ENCODE measurements at places on chromosomes 4 and X.

- DNase-seq: no peak
Observed at GRCh38 chr4:23888421-23889319, 1.2 kb downstream of the PPARGC1A start.

DNA sequence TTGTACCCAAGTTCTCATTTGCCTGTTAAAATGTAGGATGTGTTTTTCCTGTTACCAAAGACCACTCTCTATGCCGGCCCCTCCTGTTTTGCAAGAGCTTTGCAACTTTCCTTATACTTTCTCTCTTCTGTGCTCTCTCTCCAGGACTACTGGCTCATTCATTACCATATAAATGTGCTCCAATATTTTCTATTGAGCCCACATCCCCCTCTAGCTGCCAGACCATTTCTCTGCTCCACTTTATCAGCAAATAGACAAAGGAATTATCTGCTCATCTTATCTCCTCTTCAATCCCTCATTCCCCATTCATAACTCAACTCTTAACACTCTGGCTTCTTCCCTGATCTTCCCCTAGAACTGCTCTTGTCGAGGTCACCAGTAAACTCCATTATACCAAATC is 33.6 kb downstream of the RPGR start:
- no peak for DNase-seq

GRCh38 chr4:86757468-86757867 is 91.7 kb downstream of the SLC10A6 start:
- DNase-seq: no peak

DNA sequence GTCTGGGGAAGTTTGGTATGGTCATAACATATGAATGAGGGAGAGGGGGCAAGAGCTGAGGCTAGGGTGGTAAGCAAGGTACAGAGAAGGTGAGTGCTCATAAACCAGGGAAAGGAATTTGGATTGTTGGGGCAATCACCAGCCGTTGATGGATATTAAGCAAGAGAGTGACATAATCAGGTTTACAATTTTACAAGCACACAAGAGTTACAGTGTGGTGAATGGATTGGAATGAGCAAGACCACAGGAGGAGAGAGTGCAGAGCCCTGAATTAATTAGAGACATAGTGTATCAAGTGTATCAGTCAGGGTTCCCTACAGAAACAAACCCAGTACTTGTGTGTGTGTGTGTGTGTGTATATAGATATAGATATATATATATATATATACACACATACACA is 18.7 kb upstream of the FMR1NB start:
- no peak for DNase-seq

DNA sequence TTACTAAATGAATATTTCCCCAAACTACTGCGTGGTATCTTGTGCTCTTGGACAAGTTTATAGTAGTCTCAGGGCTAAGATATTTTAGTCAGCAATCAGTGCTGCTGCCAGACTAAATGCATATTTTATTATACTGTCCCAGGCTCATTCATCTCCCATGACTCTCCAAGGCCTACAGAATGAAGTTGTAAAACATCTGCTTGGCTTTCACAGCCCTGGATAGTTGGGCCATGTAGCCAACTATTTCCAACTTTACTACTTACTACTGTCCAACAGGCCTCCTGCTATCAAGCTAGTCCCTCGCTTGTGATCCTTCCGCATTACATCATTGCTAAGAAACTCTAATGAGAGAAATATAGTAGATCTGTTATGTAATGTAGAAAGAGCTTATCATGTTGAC is 31.4 kb downstream of the MAGEB16 start:
- DNase-seq: no peak

GRCh38 chr4:156884183-156884582 is 87.4 kb downstream of the PDGFC start:
- DNase-seq: no peak

DNA sequence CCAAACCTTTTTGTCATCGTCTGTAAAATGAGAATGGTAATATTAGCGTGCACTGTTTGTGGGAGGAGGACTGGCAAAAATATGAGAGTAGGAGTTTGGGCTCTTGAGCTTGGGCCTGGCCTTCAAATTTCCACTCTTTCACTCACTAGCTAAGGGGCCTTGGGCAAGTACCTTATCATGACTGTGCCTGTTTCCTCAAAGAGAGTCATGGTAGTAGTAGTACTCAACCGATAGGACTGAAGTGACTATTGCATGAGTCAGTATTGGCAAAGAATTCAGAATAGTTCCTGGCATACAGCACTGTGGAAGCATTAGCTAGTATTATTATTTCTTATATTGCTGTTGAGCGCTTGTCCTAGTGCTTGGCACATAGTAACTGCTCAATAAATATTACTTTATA is 16.0 kb upstream of the RBM3 start:
- DNase-seq: no peak

DNA sequence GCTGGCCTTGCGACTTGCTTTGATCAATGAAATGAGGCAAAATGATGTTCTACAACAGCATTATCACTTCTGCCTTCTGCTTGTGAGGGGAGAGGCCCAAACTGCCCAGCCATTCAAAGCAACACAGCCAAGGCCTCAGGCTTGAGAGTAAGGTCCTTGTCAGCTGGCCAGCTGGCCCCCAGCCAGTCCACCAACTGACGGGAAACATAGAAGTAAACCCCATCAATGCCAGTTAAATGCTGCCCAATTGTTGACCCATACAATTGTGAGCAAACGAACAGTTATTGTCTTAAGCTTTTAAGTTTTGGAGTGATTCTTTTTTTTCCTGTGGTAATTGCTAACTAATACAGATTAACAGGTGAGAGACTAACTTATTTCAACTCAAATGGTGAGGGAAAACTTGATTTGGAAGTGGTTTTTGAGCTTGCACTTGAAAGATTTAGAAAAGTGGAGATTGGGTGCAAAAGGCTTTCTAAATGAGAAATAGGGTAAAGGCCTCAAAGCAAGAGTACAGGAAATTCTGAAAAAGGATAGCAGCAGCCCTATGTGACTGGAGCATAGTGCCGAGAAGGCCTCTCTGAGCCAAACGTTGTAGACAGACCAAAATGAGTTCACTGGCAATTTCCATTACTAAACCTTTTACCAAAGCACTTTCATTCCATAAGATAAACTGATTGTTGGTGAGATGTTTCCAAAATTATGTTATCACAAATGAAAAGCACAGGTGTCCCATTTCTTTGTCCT is 66.9 kb downstream of the ARHGEF38 start:
- no peak for DNase-seq

- DNase-seq: peak; percentile 23
Observed at GRCh38 chr4:37243051-37243450, 1.5 kb upstream of the NWD2 start.

- DNase-seq: no peak
Observed at GRCh38 chr4:142512161-142512560, 333.9 kb downstream of the INPP4B start.

GRCh38 chr4:170027181-170027829 is 1.1 kb upstream of the MFAP3L start:
- peak; percentile 63 for DNase-seq

- no peak for DNase-seq
Observed at GRCh38 chr4:41640906-41641305, 102.9 kb downstream of the LIMCH1 start.

GRCh38 chr4:27184508-27185155 is 324.0 kb downstream of the STIM2 start:
- no peak for DNase-seq

DNA sequence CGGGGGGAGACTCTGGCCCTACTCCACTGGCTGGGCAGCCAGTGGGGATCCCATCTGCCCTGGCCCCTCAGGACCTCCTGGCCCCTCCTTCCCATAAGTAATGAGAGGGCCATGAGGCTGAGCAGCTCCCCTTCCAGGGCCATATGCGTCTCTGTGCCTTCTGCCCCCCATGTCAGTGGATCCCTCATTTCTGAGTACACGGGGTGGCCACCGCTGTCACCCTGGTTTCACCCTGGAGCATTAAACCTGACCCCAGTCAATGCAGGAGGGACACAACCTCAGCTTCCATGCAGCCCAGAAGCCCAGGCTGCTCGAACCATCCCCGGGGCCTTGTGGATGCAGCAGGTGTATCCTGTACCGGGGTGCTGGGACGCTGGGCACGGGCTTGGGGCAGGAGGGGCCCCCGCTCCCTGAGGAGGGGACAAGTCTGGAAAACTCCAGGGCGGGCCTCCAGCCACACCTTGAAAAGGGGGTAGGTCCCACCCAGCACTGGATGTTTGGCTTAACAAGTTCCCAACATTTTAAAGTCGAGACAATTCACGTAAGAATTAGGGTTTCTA is 24.2 kb downstream of the ATP5ME start:
- no peak for DNase-seq

GRCh38 chrX:45762699-45763647 is 562.3 kb upstream of the DIPK2B start:
- DNase-seq: no peak

DNA sequence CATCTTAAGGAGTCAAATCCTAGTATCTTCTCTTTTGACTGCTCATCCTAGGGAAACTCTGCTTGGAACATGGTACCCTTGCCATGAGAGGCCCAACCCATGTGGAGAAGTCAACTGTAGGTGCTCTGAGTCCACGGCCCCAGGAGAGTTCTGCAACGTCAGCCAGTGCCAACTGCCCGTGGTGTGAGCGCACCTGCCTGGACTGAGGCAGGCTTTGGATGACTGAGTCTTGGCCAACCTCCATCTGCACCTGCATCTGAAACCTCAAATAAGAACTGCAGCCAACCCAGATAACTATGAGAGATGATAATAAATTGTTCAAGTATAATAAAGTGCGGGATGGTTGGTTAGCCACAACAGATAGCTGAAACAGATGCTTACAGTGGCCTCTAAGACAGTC is 772.0 kb downstream of the TRIML1 start:
- no peak for DNase-seq

DNA sequence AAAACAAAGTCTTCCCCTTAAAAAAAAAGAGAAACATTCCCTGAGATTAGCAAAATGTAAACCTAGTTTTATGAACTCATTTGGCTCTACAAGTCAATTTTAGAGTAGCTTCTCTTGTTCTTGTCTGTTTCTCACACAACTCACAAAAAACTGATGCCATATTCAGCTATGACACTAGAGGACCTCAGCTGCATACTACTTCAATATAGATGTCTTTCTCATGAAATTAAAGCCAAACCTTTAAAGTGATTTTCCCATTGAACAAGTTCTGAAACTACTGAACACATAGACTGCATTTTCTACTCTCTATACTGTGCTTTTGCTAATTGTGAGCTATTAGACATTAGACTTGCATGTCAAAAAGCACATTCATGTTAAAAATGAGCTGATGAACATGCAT is 49.8 kb downstream of the TBCK start:
- DNase-seq: no peak

DNA sequence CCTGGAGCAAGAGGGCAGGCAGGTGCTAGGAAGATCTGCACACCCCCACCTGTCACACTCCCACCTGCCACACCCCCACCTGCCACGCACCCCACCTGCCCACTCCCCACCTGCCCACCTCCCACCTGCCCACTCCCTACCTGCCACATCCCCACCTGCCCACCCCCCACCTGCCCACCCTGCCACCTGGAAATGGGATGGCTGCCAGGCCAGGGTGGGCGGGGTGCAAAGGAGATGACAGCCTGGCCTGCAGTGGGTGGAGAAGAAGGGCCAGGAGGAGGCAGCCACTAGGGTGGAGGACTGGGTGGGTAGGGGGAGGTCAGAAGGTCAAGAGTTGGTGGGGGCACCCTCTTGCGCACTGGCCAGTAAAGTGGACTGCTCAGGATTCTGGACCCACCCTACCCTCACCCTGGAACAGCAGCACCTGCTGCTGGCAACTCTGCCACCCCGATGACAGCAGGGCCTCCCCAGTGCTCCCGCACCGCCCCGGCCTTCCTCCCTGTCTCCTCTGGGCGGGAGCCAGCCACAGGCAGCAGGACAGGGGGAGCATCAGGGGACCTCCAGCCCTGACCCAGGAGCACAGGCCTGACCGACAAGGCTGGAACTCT is 66.8 kb upstream of the NKX1-1 start:
- DNase-seq: no peak

DNA sequence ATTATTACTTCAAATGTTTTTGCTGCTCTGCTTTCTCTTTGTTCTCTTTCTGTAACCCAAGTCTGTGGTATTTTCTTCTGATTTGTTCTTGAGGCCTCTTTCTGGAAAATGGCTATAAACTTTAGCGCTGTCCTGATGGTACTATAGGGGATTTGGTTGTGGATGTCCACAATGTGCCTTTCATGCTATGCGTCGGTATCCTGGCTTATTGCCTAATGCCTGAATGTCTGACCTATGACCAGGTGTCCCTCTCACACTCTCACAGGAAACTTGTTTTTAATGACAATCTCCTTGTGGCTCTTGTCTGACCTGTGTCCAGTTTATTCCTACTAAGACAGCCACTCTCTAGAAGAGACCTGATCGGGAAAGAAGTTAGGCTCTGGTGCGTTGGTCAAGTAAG is 222.4 kb upstream of the NR3C2 start:
- no peak for DNase-seq

GRCh38 chrX:47687263-47687662 is 28.3 kb upstream of the UXT start:
- DNase-seq: no peak

DNA sequence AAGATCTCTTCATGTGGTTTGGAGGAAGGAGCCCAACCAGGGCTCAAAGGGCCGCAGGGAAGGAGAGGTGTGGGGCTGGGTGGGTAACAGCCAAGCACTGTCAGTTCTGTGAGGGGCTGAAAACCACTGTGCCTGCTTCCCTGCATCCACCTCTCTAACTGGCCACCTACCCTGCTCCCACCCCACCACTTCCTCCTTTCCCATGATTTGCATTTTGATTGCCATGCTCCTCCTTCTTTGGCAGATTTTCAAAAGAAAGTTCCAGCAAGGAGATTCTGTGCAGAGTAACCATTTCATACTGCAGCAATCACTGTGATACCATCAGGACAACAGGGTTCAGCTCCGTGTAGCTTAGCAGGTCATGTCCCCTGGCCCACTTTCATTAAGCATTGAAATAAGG is 1.8 kb downstream of the ZNF674 start:
- DNase-seq: no peak

DNA sequence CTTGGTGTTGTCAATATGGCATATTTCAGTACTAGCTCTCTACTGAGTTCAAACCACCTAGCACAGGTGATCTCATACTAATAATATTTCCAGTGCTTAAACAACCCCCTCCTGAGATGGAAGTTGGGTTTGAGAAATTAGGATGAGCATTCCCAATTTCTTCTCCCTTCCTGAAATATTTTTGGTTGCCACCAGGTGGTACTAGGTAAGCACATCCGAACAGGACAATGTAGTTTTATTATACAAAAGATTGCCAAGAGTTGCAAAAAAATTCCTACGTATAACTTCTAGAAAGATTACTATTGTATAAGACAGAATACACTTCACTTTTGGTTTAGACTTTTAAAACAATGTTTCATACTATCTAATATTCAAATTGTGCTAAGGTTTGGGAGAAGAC is 484.5 kb downstream of the PACRGL start:
- DNase-seq: no peak

- no peak for DNase-seq
Observed at GRCh38 chrX:44585866-44586265, 43.2 kb upstream of the FUNDC1 start.

DNA sequence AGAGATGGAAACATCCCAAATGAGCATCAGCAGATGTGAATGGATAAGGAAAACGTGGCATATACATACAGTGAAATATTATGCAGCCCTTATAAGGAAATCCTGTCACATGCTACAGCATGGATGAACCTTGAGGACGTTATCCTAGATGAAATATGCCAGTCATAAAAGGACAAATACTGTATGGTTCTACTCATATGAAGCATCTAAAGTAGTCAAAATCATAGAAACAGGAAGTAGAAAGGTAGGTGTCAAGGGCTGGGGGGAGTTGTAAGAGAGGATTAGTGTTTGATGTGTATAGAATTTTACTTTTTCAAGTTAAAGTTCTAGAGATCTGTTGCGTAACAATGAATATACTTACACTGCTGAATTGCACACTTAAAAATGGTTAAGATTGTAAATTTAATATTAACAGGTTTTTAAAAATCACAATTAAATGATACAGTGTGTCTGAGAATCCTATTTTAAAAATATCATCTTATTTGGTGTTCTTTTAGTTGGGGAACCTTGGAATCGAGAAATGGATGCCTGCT is 58.5 kb downstream of the KDM6A start:
- no peak for DNase-seq
